Activated T-helper 1 cell treated with anti-CD3 and anti-CD28 coated beads, Interleukin-12 subunit alpha, Interleukin-12 subunit beta, Interleukin-2, Interleukin-4 antibody, amounts not matched to agents 30 ng/mL and 10 ng/mL and 1 ng/mL, durations not matched to agents 14 hours and 24 hours and 36 hours (primary cell): ENCODE measurements at places on chromosomes 5 and 9. TPM values are rescaled to one million over a fixed set of nuclear protein-coding genes. Genes with fewer than 3 reads are reported as not detected.

Gene PTGER4
- total RNA-seq = 57.3 and 61.0 TPM in 2 replicates

Gene PKD2L2
- total RNA-seq = not detected in 2 replicates

DNA sequence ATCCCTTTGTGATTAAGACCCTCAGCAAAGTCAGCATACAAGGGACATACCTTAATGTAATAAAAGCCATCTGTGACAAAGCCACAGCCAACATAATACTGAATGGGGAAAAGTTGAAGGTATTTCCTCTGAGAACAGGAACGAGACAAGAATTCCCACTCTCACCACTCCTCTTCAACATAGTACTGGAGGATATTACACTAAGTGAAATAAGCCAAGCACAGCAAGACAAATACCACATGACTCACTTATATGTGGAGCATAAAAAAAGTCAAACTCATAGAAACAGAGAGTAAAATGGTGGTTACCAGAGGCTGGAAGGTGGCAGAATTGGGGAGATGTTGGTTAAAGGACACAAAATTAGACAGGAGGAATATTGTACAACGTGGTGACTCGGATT lies 118.1 kb upstream of the NFIL3 start:
- no peak overlapping the region for H3K4me3 ChIP-seq
- H3K36me3 ChIP-seq = no peaks in the 10 kb centered on the region
- peaks cover 9% of the 10 kb centered on the region for H3K27me3 ChIP-seq
- no peak for DNase-seq
- H3K4me1 ChIP-seq = peaks cover 13% of the 10 kb centered on the region

DNA sequence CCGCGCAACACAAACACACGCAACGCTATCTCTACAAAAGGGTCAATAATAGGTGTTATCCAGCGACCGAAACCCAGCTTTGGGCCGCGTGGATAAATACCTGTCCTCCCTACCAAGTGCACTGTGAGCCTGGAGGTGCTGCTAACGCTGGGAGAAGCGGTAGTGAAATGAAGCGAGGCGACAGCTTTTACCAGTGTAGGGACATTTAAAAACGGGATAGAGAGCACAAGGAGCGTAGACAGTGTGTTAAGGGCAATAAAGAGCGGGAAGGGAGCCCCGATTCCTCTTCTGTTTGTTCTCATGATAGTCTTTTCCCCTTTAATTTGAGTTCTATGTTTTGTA lies 421 bp upstream of the DEPDC1B start:
- H3K4me1 ChIP-seq = peaks cover 37% of the 10 kb centered on the region
- peak overlapping the region; percentile 96 for H3K4me3 ChIP-seq
- no peak for DNase-seq
- peaks cover 18% of the 10 kb centered on the region for H3K27me3 ChIP-seq
- peaks cover 9% of the 10 kb centered on the region for H3K36me3 ChIP-seq
- H3K27ac ChIP-seq = peak overlapping the region; percentile 93

- no peaks in the 10 kb centered on the region for H3K27me3 ChIP-seq
- H3K27ac ChIP-seq = no peak overlapping the region
- H3K4me1 ChIP-seq = peaks cover 10% of the 10 kb centered on the region
- no peak overlapping the region for H3K4me3 ChIP-seq
Measured at GRCh38 chr9:79656169-79656568, 84.4 kb downstream of the TLE4 start.
